Esophagus squamous epithelium (tissue), 5 donors: ENCODE measurements at places on chromosomes 16 and 17.

DNA sequence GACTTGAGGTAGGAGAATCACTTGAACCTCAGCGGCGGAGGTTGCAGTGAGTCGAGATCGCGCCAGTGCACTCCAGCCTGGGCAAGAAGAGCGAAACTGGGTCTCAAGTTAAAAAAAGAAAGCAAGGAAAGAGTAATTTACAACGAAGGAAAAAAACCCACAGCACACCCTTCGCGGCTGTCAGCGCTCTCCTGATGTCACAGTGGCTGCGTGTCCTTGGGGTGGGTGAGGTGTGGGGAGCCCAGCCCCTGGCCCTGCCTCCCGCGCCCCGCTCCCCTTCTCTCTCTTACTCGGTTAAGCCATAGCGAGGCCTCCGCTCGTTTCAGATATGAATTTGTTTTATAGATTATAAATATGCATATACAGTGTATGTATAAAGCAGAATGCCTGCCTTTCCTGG lies 740 bp upstream of the JPT2 start:
- no peak for DNase-seq

- DNase-seq = no peak
Measured at GRCh38 chr17:32318071-32318470, 23.9 kb downstream of the C17orf75 start.

DNA sequence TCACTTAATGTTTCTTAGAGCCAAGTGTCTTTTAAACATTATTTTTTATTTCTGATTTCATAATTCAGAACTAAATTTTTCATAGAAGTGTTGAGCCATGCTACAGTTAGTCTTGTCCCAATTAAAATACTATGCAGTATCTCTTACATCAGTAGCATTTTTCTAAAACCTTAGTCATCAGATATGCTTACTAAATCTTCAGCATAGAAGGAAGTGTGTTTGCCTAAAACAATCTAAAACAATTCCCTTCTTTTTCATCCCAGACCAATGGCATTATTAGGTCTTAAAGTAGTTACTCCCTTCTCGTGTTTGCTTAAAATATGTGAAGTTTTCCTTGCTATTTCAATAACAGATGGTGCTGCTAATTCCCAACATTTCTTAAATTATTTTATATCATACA lies 13.6 kb upstream of the BCAS3 start:
- DNase-seq = no peak

DNA sequence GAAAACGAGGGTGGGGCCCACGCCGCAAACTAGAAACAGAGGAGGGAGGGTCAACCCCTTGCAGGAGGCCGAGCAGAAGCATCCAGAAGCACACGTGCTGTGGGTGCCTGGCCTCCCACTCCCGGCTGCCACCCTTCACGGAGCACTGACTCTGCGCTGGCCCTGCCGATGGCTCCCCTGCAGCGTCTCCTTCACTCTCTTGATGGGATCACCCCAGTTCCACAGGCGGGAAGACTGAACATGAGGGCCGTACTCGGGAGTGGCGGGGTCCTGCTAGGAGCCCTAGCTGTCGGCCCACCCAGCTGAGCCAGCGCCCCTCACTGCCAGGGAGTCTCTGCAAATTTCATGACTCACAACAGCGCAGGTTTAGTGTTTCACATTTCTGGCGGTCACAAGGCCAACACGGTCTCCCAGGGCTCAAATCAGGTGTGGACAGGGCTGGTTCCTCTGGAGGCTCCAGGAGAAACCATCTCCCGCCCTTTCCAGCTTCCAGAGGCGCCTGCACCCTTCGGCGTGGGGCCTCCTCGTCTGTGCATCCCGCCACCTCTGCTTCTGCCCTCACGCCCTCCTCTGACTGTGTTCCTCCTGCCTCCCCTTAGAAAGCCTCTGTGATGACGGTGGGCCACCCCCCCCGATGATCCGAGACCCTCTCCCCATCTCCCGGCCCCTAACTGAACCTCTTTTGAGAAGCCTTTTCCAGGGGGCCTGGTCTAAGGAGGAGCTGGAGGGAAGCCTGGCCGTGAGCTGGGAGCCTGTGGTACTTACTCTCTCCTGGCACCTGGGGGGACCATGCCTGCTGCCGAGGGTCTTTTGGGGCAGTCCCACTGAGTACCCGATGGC lies 2.0 kb downstream of the PTX4 start:
- DNase-seq = no peak

DNA sequence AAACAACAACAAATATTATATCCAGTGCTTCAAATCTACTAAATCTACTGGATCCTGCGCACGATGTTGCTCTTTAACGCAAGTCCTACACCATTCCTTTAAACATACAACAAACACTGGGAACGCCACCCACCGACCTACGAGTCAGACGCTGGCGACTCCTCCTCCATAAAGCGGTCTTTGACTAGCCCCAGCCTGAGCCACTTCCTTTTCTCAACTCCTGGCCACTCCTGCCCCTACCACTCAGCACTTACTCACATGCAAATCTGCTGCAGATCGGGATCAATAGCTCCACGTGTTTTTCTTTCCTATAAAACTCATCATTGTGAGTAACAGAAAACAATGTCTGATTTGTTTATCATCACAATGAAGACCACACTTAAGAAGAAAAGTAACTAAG lies 32.8 kb upstream of the MNT start:
- DNase-seq = no peak

- DNase-seq = no peak
Measured at GRCh38 chr16:31298958-31299357, 39.2 kb downstream of the ITGAM start.

- DNase-seq = no peak
Measured at GRCh38 chr16:73028721-73029361, 19.1 kb downstream of the ZFHX3 start.

DNA sequence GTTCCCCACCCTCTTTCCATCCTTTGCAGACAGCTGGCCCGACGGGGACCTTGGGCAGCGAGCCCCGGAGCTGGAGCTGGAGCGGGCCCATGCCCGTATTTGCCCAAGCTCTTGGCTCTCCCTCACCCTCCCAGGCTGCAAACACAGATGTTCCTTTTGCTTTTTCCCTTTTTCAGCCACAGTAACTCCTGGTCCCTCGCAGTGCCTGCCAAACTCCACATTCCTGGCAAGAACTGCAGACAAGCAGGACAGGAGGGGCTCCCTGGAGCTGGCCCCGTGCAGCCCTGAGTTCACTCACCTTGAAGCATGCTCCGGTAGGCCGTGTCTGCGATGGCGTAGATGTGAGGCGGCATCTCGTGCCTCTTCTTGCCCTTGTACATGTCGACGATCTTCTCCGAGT lies 33.9 kb downstream of the MYH11 start:
- no peak for DNase-seq

- no peak for DNase-seq
Measured at GRCh38 chr17:55484575-55484974, 26.7 kb downstream of the SMIM36 start.

- DNase-seq = no peak
Measured at GRCh38 chr16:57576429-57576870, 34.0 kb downstream of the ADGRG5 start.

DNA sequence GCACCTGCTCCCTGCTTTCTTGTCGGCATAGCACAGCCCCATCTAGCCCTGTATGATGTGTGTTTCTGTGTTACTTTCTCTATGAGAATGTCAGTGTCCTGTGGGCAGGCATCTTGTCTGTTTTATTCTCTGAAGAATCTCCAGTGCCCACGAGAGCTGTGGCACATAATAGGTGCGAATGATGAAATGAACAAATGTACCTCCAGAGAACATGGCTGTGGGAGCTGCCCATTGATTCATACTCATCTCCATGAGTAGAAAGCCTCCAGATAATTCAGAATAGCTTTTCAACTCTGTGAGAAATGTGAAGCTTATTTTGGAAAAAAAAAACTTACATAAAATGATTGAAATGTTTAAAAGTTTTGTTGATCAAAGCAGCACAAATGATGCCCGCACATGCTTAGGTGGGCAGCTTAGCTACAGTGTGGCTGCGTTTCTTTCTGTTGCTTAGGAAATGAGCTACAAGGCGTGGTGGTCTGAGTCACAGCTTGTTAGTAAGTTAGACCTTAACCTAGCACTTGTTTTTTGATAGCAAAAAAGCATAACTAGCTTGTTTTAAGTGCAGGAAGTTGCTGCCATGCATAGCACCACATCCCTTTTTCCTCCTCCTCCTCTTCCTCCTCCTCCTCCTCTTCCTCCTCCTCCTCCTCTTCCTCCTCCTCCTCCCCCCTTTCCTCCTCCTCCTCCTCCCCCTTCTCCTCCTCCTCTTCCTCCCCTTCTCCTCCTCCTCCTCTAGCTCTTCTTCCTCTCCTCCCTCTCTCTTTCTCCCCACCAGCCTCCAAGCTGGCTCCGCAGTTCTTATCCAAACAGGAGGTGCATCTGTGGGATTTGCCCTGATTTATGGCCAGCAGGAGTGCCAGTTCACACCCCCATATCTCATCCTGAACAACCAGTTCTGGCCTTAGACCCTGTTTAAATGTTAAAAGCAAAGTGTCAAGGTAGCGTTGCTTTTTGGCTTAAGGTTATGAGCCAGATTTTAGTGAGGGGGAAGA lies 221.5 kb downstream of the IRF8 start:
- no peak for DNase-seq

DNA sequence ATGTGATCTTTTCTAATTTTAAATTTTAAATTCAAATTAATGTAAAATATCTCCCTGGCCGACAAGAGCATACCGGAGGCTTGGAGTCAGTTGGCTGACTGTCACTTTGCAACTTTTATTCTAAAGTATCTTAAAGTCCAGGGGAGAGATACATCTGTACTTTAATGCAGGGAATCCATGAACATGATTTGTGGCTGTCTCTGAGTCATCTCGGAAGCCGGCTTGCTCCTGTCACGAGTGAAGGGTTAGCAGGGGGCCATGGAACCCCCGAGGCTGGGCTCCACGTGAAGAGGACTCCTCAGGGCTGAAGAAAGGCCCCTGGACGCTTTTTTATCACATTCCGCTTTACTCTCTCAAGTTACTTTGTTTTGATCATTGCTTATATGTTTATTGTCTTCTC lies 13.3 kb downstream of the TVP23A start:
- no peak for DNase-seq
